ENCODE measurements at places on chromosomes 2 and 18. TPM values are rescaled to one million over a fixed set of nuclear protein-coding genes. Genes with fewer than 3 reads are reported as not detected.

METAP1D gene
- total RNA-seq: 3.1 TPM

VWA3B gene
- 29.2 TPM for total RNA-seq

IL1B gene
- total RNA-seq: 3.8 TPM

POTEI gene
- 4.0 TPM for total RNA-seq

SP140 gene
- 5.5 TPM for total RNA-seq

REG1A gene
- 9.2 TPM for total RNA-seq

DSG1 gene
- total RNA-seq: not detected

REG3A gene
- not detected for total RNA-seq

CLIP4 gene
- total RNA-seq: 30.1 TPM

PFN4 gene
- 0.49 TPM for total RNA-seq

CWC22 gene
- 13.6 TPM for total RNA-seq

ADD2 gene
- total RNA-seq: 5.9 TPM

FN1 gene
- total RNA-seq: 1,129 TPM
